ENCODE measurements at places on chromosomes 1 and 21.

DNA sequence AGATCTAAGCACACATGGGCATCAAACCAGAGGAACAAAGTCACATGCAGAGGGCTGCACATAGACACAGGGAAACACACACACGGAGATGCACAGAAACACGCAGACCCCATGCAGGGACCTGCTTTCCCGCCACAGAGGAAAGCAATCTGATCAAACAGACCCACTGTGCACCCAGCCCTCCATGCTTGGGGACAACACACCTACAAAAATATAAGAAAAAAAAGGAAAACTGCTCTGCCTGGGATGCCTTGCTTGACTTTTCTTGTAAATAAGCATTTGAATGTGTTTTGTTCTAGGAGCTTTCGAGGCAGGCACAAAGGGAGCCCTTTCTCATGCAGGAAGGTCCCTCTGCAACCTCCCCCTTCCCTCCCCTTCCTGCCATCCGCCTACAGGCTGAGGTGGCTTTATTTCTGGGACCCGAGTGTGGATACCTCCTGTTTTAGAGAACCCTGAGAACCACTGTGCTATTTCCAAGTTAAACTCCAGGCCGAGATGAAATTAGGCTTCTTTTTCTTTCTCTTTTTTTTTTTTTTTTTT, 3.5 kb upstream of the ICMT start:
- DNase-seq: peak; percentile 32

GRCh38 chr1:46520063-46520911, 30.7 kb downstream of the DMBX1 start:
- DNase-seq: no peak

- no peak for DNase-seq
Measured at GRCh38 chr1:69551476-69552324, 16.0 kb upstream of the LRRC7 start.

- no peak for DNase-seq
Measured at GRCh38 chr21:45957551-45957950, 24.0 kb upstream of the COL6A1 start.

GRCh38 chr1:50851466-50851865, 108.6 kb downstream of the FAF1 start:
- DNase-seq: no peak

GRCh38 chr1:75133750-75134646, at the start of gene LHX8:
LHX8 (plus strand) TSS chr1:75134388; CDS start chr1:75136615, 2,227 bp downstream.
- DNase-seq: no peak

DNA sequence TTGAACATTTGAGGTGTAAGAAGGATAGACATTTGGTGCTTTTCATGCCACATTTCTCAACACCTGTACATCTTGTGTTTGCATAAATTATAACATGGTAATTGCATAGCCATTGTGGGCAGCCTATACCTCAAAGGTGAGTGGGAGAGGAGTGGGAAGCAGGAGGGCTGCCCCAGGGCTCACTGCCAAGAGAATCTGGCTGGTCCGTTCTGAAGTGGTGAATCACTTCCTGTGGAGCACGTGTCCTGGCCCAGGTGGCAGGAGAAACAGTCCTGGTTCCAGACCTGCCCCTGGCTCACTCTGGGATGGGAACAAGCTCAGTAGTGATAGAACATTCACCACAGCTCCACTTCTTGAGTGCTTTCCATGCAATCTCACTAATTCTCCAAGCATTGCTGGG, 11.6 kb upstream of the OLFML2B start:
- DNase-seq: no peak

GRCh38 chr1:87980494-87980893, 651.8 kb downstream of the LMO4 start:
- no peak for DNase-seq

GRCh38 chr1:189851806-189852367, 625.8 kb downstream of the BRINP3 start:
- DNase-seq: no peak

GRCh38 chr1:151819976-151820623, 11.5 kb downstream of the RORC start:
- DNase-seq: peak; percentile 49

- peak; percentile 39 for DNase-seq
Measured at GRCh38 chr1:63148825-63149645, 173.3 kb upstream of the FOXD3 start.

GRCh38 chr1:41805771-41806471, 112.8 kb downstream of the HIVEP3 start:
- DNase-seq: no peak

DNA sequence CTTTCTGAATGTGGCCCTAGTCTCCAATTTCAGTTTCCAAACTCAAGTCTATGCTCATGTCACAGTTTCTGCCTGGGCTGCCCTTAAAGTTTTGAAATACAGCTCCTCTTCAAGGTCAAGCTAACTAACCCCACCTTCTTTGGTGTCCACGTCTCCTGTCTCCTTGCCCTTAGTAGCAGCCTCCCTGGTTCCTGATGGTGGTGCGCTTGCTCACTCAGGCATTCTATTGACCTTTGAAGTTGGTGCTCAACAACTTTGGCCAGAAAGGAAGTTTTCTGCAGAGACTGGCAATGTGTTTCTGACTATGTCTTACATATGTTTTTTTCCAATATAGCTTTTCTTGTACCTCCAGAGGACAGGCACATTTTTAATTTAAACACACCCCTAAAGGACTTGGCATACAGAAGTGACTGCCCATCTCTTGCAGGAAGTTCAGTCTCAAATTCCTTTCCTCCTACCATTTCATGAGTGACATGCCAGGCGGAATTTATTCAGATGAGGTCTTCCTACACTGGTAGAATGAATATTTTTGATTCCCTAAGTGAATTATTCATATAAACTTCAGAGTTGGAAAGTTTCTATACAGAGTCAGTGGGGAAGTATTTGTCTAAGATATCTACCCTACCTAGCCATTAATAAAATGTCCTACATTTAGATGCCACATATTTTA, 364.3 kb upstream of the USP24 start:
- DNase-seq: no peak

GRCh38 chr1:232445361-232446106, 184.4 kb downstream of the SIPA1L2 start:
- DNase-seq: no peak

- DNase-seq: peak; percentile 49
Measured at GRCh38 chr1:47431534-47431933, 6.3 kb upstream of the FOXD2 start.

DNA sequence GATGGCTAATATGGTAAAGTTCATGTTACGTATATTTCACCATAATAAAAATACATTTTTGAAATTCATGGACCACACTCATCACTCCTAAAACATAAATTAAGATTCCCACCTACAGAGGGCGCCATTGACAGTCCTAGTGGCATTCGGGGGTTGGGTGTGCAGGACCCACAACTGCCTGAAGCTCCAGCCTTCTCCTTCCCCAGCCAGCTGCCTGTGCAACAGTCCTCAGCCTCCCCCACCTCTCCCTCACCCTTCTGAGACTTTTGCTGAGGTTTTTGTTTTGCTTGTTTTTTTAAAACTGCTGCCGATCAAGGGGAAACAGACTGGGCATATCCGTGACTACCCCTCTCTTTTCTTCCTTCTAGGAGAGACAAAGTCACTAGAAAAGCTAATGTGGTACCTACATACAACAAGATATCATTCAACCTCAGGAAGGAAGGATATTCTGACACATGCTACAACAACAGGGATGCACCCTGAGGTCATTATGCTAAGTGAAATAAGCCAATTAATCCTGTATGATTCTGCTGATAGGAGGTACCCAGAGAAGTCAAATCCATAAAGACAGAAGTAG, 9.2 kb upstream of the EVA1C start:
- DNase-seq: peak; percentile 85

- DNase-seq: no peak
Measured at GRCh38 chr1:2270260-2271100, 42.4 kb downstream of the SKI start.

DNA sequence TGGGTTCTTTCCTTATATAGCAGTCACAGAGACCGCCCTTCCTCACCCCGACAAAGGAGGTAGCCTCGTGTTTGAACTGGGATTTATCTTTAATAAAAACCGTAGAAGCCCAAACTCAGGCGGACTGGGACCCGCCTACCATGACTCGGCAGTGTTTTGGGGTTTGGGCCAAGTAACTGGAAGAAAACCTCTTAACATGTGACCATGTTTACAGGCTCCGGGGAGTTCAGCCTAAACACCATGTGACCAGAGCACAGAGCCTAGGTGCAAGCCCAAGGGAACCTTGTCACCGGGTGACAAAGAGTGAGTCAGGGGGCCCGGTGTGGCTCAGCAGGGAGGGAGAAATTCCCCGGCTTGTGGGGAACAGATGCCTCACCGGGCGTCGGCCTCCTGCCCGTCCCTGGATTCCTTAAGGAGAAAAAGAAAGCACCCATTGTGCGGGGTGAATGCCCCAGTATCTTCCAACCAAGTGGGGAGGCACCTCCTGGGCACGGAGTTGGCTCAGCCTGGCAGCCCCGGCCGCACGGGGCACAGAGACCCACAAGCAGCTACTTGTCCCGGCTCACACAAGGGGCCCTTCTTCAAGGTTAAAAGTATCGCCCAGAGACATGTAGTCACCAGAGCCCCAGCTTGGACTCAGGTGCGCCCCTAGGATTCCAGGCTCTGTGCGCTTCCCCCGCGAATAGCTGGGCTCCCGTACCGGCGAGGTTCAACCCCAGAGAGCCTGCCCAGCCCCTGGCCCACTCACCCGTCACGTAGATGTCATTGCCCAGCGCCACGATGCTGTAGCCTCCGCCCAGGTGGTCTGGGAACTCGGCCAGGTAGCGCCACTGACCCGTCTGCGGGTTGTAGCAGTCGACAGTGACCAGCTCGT, 1.4 kb downstream of the KLHL21 start:
- peak; percentile 97 for DNase-seq

- no peak for DNase-seq
Measured at GRCh38 chr1:223102797-223103533, 40.1 kb downstream of the TLR5 start.

DNA sequence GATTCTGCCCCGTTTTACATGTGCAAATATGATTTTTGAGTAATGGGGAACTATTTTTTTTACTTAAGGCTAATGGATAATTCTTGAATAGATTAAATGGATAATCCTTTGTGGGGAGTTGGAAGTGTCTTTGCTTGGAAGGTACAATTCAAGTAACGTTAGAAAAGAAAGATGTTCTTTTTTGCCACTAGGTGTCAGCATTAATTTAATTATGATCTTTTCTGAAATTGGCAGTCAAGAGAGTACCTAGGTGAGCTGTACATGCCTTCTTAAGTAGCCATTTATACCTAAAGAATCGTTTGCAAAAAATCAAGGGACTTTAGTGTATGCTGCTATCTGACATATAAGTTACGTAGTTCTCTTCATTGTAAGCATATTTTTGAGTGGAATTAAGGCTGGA, 2.2 kb downstream of the FBXO28 start:
- peak; percentile 76 for DNase-seq

- DNase-seq: peak; percentile 29
Measured at GRCh38 chr1:116175611-116176010, 64.4 kb downstream of the MAB21L3 start.

DNA sequence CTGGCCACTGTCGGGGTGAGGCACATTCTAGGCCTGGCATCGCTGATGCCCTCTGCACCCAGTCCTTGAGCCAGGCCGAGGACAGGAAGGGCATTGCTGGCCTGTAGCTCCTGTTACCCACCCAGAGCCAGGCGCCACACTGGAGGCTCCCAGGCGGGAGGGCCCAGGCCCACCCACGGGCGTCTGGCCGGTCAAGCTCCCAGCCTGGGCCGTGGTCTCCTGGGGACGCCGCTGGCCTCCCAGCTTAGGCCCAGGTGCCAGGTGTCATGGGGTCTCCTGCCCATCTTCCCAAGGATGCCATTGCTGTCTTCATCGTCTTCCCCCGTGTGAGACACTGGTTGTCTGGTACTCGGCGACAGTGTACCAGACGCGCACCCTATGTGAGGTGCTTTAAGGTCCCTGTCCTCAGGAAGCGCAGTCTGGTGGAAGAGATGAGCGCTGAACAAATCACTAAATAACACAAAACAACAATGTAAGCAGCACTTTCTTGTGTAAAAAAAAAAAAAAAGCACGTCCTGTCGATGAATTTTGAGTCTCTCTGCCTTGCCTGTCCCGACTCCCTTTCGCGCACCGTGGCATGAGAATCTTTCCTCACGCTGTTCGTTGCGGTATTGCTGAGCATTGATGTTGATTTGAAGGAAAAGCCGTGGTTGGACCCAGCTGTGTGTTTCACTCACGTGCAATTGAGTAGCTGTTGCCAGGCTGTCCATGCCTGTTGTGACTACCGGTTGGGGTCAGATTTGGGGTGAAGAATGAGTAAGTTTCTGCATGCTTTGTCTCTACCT, 27.0 kb upstream of the TRAPPC10 start:
- no peak for DNase-seq

DNA sequence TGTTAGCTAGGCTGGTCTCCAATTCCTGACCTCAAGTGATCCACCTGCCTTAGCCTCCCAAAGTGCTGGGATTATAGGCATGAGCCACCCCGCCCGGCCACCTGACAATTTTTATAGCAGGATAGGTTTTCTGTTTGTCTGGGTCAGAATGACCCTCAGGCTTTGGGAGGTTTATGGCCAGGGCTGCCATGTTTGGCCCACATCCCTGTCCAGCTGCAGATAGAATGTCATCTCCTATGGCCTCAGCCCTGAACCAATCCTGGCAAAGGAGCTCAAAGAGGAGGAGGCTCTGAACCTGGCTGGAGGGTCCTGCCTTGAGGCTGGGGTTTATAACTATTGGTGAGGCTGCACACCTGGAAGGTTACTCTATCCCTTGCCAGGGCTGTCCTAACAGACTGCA, 83.0 kb downstream of the HMGB4 start:
- DNase-seq: no peak

GRCh38 chr1:175844877-175845276, 101.5 kb upstream of the TNR start:
- no peak for DNase-seq

GRCh38 chr1:24154215-24154614, 11.3 kb upstream of the IL22RA1 start:
- DNase-seq: no peak

GRCh38 chr1:29282135-29282923, 46.0 kb downstream of the PTPRU start:
- DNase-seq: no peak

- peak; percentile 13 for DNase-seq
Measured at GRCh38 chr1:159282118-159282517, 20.0 kb upstream of the FCER1A start.

DNA sequence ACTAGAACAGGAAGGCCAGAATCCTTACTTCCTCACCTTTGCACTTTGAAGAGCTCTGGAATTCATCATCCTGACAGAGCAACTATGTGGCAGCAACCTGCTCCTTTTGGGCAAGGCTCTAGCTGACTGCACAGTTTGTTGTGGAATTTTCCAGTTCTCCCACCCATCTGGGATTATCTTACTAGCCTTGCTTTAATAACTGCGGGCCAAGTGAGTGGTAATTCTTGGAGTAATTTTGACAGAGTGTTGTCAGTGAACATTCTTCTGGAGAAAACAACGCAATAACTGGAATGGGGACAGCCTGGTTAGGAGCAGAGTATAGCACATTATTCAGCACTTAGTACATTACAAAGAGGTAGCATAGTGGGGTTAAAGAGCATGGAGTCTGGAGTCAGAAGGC, 75.3 kb downstream of the NTMT2 start:
- no peak for DNase-seq

DNA sequence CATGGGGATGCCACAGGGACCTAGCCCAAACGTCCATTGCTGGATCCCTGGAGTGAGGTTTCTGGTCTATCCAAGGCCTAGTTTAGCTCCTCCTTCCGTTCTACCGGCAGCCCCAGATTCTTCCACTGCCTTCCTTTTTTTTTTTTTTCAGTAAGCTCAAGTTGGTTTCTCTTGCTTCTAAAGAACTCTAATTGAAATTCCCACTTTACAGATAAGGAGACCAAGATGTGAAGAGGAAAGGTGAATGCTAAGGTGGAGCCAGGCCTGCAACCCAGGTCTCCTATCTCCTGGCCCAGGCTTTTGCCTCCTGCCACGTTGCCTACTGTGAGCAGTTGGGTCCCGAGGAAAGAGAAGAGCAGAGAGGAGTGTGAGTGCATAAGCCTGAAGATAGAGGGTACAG, 31.5 kb upstream of the CLIC4 start:
- no peak for DNase-seq
